ENCODE measurements at places on chromosomes 5 and 9.

- DNase-seq: no peak
Measured at GRCh38 chr5:107955321-107955720, 284.6 kb upstream of the EFNA5 start.

- DNase-seq: no peak
Measured at GRCh38 chr5:31888564-31888963, 249.6 kb downstream of the PDZD2 start.

DNA sequence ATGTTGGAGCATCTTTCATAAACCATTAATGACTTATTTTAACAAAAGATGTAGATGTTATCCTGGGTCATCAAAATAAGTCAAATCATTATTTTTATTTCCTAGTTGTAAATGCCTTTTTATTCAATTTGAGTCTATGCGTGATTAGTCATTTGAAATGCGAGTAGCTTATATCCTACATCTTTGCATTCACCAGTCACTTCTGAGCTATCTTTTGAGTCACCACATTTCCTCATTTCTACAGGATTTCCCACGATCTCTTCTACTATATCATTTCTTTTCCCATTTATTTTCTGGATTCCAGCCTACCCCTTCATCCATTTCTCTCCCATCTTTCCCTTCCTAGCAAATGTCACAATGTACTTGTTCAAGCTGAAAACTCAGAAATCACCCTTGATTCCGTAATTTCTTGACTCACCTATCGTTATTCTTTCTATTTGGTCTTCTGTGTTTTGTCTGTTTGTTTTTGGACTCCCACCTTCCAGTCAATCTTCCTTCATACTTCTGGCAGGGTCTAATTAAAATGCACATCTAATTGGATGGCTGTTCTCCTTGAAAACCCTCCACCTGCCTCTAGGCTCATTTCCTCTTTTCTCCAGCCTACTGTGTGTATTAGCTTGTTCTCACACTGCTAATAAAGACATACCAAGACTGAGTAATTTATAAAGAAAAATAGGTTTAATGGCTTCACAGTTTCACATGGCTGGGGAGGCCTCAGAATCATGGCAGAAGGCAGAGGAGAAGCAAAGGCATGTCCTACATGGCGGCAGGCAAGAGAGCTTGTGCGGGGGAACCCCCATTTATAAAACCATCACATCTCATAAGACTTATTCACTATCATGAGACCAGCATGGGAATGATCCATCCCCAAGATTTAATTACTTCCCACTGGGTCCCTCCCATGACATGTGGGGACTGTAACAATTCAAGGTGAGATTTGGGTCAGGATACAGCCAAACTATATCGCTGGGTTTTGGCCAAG is 112.4 kb downstream of the MEF2C start:
- no peak for DNase-seq

GRCh38 chr5:135979510-135979909 is 24.7 kb upstream of the LECT2 start:
- no peak for DNase-seq

DNA sequence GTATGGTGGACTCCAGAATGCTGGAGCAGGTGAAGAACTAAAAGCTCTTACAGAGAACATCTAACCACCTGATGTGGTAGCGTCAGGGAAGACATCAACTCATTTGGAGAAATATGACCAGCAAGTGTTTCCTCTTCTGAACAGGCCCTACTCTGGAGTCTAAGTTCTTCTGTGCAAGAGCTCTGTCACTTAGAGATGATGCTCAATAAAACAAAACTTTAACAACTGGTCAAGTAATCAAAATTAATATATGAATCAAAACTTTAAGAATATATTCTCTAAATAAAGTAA is 85.8 kb downstream of the CYFIP2 start:
- DNase-seq: no peak

GRCh38 chr5:138947780-138948179 is 72.6 kb upstream of the LRRTM2 start:
- no peak for DNase-seq

DNA sequence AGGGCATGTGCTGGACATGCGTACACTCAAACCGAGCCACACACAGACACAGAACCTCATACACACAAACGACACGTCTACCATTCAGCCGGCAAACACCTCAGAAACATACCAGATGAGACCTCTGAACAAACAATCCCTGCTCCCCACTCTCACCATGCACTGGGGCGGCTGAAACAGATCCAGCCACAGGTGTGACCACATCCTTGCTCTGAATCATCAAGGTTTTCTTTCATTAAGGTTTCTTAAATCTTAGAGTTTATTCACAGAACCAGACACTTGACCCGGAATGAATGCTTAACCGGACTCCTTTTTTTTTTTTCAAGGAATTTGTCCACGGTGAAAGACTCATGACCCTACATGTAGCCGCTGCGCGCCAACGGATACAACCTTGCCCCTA is 26.2 kb downstream of the TERT start:
- DNase-seq: no peak

DNA sequence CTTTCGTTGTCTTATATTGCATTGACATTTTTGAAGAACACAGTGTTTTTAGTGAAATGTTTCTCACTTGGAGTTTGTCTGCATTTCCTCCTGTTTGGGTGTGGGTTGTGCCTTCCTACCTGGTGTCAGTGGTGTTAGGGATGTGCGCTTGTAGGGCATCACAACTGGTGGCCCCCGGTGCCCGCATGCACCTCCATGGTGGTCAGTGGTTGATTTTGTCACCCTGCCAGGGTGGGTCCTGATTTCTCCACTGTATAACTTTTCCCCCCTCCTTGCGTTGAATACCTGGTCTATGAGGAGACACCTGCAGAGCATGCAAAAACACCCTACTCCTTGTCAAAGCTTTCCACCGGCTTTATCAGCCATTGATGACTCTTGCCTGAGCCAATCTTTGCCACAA is 132.9 kb downstream of the BARX1 start:
- no peak for DNase-seq

DNA sequence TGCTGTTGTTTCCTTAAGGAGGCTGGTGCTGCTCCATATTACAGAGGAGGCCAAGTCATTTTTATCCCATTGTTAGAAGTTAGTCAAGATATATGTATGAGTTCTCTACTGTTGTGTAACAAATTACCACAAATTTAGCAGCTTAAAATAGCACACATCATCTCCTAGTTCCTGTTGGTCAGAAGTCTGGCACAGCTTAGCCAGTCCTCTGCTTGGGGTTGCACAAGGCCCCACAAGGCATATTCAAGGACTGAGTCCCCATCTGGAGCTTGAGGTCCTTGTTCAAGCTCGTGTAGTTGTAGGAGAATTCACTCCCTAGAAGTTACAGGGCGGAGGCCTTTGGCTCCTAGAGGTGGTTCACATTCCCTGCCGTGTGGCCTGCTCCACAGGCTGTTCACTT is 14.7 kb downstream of the MTAP start:
- no peak for DNase-seq

DNA sequence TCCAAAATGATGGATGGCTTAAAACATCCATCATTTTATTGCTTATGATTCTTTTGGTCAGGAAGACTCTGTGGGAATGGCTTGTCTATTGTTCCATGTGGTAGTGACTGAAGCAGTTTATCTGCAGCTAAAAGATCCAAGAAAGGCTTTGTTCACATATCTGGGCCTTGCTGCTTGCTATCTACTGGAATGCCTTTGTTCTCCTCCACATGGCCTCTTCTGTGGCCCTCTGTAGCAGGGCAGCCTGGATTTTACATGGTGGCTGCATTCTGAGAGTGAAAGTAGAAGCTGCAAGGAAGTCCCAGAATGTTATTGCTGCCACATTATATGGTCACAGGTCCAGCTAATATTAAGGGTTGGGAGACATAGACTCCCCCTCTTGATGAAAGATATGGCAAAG is 35.1 kb downstream of the DMXL1 start:
- DNase-seq: no peak

GRCh38 chr5:95331358-95331757 is 46.5 kb upstream of the MCTP1 start:
- DNase-seq: no peak

DNA sequence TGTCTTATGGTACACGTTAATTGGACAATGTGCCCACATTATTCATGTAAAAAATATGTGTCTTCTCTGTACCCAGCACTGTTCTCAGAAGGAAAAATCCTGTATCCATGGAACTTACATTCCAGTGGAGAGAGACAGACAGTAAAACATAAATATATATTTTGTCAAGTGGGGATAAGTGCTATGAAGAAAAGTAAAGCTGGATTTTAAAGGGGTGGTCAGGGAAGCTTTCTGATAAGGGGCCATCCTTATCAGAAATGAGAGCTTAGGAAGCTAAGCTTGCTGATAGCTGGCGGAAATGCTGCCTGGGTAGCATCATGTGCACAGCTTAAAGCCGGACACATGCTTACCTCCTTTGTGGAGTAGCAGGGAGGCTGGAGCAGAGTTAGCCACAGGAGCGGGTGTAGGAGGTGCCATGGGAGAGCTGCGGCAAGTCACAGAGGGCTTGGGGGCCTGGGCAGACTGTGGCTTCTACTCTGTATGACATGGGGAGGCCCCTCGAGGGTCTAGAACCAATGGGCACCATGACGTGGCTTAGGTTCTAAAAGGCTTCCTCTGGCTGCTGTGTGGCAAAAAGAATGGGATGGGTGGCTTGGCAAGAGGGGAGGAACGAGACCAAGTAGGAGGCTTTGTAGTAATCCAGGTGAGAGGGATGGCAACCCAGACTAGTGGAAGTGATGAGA is 141.7 kb downstream of the FGF1 start:
- no peak for DNase-seq

DNA sequence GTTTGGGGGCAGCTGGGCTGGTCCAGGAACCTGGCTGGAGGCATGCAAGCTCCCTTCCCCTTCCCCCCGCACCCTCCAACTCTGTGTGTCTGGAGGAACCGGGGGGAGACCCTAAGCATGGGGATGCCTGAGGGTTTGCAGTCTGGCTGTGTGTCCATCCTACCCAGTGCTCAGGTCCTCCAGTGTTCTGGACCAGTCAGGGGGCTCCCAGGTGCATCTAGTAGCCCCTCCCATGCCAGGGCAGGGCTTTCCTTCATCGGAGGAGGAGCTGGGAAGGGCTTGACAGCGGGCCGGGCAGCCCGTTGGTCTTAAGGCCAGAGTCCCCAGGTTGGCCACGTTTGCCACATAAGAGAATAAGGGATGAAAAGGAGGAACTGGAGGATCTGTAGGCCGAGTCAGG is 62.6 kb upstream of the IGFBPL1 start:
- no peak for DNase-seq

DNA sequence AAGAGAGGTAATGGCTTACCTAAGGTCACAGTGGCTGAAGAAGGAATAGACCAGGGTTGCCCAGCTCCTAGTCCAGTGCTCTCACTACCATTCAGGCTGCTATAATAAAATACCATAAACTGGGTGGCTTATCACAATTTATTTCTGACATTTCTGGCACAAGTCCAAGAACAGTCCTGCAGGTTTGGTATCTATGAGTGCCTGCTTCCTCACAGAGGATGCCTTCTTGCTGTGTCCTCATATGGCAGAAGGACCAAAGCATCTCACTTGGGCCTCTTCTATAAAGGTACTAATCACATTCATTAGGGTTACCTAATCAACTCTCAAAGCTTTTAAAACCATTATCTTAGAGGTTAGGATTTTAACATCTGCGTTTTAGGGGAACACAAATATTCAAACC is 17.2 kb downstream of the STARD4 start:
- no peak for DNase-seq

DNA sequence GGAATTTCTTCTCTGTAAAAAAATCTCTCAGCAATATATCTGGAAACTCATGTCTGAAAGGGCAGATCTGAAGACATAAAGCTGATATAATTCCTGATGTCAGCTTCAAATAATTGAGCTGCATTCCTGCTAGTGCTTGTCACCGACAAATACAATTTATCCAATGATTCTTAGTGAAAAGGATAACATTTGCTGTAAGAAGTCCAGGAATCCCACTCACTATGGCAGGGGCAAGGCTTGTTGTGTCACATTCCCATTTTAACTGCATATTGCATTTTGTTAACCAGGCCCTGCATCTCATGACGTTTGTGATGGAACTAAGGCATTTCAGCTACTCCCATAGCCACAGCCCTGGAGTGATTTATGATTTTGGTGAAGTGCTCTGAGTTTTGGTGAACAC is 160.1 kb upstream of the DAB2 start:
- no peak for DNase-seq

DNA sequence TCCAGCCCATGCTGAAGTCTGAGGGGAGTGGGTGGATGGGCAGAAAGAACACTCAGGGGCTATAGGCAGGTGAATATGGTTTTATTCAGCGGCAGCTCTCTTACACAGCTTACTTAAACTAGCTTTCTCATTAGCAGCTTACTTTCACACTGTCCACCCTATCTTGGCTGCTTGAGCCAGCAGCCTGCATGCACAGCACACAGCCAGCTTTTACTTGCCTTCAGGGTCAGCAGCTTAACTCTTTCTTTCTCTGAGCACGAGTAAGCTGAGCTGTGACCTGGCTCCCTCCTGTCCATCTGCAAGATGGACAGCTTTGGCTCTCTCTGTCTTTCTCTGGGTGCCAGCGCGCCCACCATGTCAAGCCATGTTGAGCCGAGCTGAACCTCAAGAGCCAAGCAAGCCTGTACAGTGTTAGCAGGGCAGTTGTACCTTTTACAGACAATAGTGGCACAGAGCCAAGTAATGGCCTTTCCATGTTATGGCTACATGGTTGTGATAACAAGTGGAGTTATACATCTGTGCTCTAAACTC is 1054.9 kb downstream of the PTPRD start:
- no peak for DNase-seq

- no peak for DNase-seq
Measured at GRCh38 chr9:124342776-124343485, 72.3 kb downstream of the PSMB7 start.

GRCh38 chr9:115099901-115100300 is 18.1 kb downstream of the TNC start:
- DNase-seq: no peak

DNA sequence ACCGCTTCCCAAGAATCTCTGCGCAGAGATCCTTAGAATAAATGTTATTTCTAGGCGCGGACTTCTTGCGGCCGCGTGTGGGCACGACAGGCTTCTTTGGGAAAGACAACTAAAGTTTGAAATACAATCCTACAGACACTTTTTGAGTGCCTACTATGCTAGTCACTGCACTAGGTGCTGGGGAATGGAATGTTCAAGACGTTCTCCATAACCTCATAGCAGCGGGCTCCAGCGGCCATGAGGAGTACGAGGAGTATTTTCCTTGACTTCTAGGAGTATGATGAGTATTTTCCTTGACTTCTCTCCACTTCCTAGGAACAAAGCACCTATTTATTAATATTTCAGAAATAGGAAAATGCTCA is 636 bp upstream of the PWWP2A start:
- DNase-seq: no peak

GRCh38 chr9:23768861-23769260 is 57.2 kb downstream of the ELAVL2 start:
- DNase-seq: no peak

DNA sequence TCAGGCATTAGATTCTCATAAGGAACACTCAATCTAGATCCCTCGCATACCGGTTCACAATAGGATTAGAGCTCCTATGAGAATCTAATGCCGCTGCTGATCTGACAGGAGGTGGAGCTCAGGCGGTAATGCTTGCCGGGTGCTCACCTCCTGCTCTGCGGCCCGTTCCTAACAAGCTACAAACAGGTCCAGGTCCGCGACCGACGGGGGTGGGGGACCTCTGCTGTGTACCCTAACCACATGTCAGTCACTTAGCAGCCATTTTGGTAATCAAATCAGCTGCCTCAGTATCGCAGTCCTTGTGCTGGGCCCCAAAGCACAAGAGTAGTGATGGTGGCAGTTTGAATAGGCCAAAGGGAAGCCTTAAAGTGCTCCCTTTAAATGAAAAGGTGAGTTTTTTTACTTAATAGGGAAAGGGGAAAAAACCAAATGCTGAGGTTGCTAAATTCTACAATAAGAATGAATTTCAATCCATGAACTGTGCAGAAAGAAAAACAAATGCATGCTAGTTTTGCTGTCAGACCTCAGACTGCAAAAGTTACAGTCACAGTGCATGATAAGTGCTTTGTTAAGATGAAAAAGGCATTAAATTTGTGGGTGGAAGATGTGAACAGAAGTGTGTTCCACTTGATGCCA is 67.0 kb upstream of the TNPO1 start:
- no peak for DNase-seq
